ENCODE measurements at places on chromosomes 3 and 15. TPM values are rescaled to one million over a fixed set of nuclear protein-coding genes. Genes with fewer than 3 reads are reported as not detected.

OSBPL10 gene
- total RNA-seq, result 81.6 TPM

- H3K4me1 ChIP-seq, result peaks cover 12% of the 10 kb centered on the region
- no peak overlapping the region for H3K27ac ChIP-seq
- no peaks in the 10 kb centered on the region for H3K27me3 ChIP-seq
- DNase-seq, result no peak
- peaks cover 13% of the 10 kb centered on the region for H3K36me3 ChIP-seq
These were observed 202.2 kb upstream of the CMC1 start for GRCh38 chr3:28039234-28039633.

GRCh38 chr3:9909221-9910013 lies 6.8 kb downstream of the IL17RE start:
- no peak for DNase-seq
- no peak overlapping the region for H3K4me3 ChIP-seq
- no peak overlapping the region for H3K27ac ChIP-seq
- H3K36me3 ChIP-seq, result no peaks in the 10 kb centered on the region

DNA sequence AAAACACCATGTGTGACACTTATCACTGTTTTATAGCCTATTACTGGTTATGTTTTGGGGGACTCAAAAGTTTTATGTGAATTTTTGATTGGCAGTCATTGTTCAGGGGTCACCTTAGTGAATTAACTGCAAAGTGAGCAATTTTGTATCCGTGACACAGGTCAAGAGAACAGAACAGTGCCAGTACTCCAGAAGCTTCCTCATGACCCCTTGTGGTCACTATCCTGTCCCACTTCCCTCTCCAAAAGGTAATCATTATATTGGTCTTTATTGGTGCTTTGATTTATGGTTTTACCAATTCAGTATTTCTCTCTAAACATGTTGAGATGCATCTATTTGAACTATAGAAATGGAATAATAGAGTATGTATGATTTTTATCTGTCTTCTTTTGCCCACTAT lies 107.1 kb downstream of the STT3B start:
- no peaks in the 10 kb centered on the region for H3K4me1 ChIP-seq
- no peak overlapping the region for H3K4me3 ChIP-seq
- H3K36me3 ChIP-seq, result peaks cover 11% of the 10 kb centered on the region
- DNase-seq, result no peak
- no peaks in the 10 kb centered on the region for H3K27me3 ChIP-seq

DNA sequence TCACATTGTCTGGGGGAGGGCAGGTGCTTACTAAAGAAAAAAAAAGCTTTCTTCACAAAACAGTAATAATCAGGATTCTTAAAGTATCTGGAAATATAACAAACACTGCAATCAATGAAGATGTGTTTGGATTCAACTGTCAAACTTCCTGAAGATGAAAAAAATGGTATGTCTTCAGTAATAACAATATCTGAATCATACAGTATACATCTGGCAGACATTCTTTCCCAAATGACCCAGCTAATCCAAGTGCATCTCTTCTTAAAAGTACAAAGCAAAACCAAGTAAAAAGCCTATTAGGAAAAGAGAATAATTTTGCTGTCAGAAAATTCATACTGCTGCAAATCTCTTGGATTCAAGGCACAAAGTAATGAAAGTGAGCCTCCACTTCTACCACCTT lies 145.0 kb upstream of the MCTP2 start:
- H3K4me1 ChIP-seq, result peaks cover 6% of the 10 kb centered on the region
- no peak overlapping the region for H3K4me3 ChIP-seq
- no peaks in the 10 kb centered on the region for H3K27me3 ChIP-seq

TEX55 gene
- not detected for total RNA-seq

DNA sequence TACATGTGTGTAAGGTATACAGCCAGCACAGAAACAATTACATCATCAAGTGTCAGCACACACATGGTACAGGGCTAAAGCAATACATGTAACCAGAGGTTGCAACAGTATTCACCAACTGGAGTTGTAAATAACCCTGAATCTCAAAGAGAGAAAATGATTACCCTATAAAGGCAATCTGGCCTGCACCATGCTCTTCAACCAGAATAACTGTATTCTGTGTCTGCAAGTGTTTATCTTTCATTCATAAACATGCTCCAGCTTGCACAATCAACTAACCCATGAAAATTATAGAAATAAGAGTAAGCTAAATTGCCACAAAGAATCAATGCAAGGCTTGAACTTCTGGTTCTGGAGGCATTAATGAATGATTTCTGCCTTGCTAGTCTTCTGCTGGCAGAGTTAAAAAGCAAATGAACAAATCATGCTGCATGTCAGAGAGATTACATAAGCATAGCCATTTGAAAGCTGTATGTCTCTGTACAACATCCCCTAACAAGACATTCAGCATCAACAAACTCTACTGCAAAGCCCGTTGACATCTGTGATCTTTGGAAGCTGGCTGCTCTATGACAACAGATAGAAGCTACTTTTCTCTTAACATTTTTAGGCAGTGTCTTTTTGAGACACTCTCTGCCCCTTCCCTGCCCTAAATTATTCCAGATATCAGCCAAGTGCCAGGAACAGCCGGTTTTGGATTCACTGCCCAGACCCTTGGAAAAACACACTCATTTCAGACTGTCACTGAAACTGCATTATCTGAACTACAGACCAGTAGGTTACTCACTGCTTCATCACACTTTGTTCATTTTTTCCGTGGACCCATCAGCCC lies 871.0 kb downstream of the OTOL1 start:
- H3K27ac ChIP-seq, result no peak overlapping the region
- no peak overlapping the region for H3K4me3 ChIP-seq
- no peaks in the 10 kb centered on the region for H3K27me3 ChIP-seq
- H3K36me3 ChIP-seq, result peaks cover 1% of the 10 kb centered on the region
- DNase-seq, result no peak
